ENCODE measurements at places on chromosomes 5 and 9. TPM values are rescaled to one million over a fixed set of nuclear protein-coding genes. Genes with fewer than 3 reads are reported as not detected.

GRCh38 chr5:86968301-86968753, 299.4 kb upstream of the RASA1 start:
- H3K36me3 ChIP-seq, result no peaks in the 10 kb centered on the region
- no peak overlapping the region for H3K27ac ChIP-seq
- peaks cover 28% of the 10 kb centered on the region for H3K27me3 ChIP-seq
- H3K4me3 ChIP-seq, result no peak overlapping the region
- H3K4me1 ChIP-seq, result peaks cover 4% of the 10 kb centered on the region

Gene TRIP13
- total RNA-seq, result 47.5 TPM

DNA sequence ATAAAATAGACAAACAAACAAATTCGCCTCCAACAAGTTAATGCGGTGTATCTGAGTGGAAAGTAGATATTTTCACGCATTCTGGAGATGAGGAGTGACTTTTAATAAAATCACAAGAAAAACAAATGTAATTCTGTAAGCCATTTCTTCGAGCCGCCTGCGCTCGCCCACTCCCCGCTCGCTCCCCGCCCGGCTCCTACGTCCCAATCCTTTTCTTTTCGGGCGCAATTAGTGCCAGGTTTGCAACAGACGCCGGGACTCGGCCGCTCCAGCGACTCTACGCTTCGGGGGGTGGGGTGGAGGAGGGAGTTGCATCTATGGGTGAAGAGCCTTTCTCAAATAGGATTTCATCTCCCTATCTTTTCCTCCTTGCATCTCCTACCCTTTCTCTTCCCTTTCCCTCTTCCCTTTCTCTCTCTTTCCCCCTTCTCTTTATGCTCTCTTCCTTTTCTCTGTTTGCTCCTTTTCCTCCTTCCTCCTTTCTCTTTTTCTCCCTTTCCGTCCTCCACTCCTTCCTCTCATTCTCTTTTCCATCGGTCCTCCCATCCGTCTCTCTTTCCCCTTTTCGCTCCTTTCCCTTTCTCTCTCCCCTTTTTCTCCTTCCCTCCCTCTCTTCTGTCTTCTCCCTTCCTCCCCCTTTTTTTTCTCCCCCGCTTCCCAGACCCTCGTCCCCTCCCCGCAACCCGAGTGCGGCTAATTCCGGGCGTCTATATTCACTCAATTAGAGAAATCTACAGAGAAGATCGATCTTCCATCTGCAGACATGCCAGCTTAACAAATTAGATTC, 6.1 kb upstream of the OTP start:
- DNase-seq, result no peak
- peaks cover 12% of the 10 kb centered on the region for H3K4me1 ChIP-seq
- H3K4me3 ChIP-seq, result peak overlapping the region; percentile 20
- H3K27me3 ChIP-seq, result peaks cover 86% of the 10 kb centered on the region
- H3K27ac ChIP-seq, result peak overlapping the region; percentile 36
- H3K36me3 ChIP-seq, result peaks cover 5% of the 10 kb centered on the region

Gene ADAMTS19
- not detected for total RNA-seq

Gene HARS2
- 29.6 TPM for total RNA-seq

- H3K4me1 ChIP-seq, result peaks cover 5% of the 10 kb centered on the region
- no peaks in the 10 kb centered on the region for H3K36me3 ChIP-seq
- H3K27me3 ChIP-seq, result no peaks in the 10 kb centered on the region
- no peak overlapping the region for H3K4me3 ChIP-seq
Measured at GRCh38 chr5:108148715-108149139, 233.2 kb downstream of the FBXL17 start.

Gene IL9
- total RNA-seq, result not detected
